ENCODE measurements at places on chromosomes 6 and 20. TPM values are rescaled to one million over a fixed set of nuclear protein-coding genes. Genes with fewer than 3 reads are reported as not detected.

DNA sequence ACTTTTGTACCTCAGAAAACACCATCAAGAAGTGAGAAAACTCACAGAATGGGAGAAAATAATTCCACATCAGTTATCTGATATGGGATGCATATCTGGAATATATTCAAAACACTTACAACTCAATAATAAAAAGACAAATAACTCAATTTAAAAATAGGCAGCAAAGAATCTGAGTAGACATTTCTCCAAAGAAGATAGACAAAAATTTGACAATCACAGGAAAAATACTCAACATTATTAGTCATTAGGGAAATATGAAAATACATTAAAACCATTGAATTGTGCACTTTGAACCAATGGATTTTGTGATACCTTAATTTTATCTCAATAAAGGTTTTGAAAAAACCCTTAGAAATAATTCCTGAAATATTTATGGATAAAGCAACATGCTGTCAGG, 36.9 kb upstream of the STMND1 start:
- DNase-seq = no peak

GRCh38 chr6:73566954-73567591, 46.2 kb upstream of the EEF1A1 start:
- peak; percentile 41 for DNase-seq

- DNase-seq = peak; percentile 97
These were observed at the start of gene RAB32 for GRCh38 chr6:146543211-146543939. Gene RAB32, plus strand, starts transcription at chr6:146543833. Its CDS starts 39 bp downstream, at chr6:146543872.

DNA sequence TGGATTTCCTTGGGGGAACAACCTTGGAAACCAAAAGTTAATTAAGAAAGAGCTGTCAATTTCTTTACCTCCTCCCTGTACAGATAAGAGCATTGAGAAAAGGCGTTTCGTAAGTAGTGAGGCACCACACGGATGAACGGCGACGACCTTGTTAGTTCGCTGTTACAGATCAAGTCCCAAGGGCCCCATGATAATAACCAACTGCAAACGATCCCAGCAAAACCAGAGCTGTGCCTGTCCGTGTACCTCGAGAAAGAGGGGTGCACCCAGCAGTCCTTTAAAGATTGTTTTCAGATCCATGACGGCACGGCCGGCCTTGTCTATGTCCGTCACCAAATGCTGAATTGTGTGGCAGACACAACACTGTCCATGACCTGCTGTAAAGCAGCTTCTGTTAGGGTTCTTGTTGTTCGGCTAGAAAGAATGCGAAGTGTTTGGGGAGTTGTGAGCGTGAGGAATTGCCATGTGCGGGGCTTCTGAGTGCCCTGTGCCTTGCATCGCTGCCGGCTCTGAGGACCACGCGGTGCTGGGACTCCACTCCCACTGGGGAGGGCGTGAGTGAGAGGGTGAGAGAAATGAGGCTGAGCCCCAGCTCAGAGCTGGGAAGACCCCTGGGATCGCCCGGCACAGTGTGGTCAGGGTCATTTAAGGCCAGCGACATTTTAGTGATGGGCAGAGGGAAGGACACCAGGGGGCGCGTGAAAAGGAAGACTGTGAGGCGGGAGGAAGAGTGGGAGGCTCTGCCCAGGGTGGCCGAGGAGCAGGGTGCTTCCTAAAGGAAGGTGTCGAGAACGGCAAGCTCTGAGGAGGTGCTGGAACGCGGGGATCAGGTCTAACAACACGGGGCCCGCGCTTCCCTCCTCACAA, 136.8 kb upstream of the RPS6KA2 start:
- DNase-seq = no peak

DNA sequence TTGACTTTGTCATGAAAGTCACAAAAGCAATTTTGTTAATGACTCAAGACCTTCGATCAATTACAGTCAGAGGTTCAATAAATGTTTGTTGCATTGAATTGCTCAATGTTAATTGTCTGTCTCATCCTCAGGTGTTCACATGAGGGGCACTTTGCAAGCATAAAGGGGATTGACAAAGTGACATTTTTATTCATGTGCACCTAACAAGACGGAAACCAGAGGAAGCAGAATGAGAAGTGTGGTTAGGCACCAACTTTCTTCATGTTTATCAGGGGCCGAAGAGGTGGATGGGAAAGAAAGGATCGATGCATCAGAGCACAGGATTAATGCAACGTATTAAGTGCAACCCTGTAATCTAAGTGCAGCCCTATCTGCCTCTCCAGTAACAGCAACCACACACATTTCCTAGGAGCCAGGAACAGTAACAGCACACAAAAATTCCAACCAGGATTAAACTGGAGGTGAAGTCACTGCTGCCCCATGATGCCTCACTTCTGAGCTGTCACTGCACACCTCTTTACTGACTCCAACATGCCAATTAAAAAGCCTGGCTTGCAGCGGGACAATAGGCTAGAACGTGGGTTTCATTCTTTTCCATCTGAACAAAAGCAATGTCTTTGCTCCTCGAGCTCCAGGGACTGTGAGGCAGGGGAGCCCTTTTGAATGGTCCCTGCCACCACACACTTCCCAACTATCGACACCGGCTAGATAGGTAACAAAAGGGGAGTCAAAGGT, 262.7 kb downstream of the CD83 start:
- DNase-seq = no peak

DNA sequence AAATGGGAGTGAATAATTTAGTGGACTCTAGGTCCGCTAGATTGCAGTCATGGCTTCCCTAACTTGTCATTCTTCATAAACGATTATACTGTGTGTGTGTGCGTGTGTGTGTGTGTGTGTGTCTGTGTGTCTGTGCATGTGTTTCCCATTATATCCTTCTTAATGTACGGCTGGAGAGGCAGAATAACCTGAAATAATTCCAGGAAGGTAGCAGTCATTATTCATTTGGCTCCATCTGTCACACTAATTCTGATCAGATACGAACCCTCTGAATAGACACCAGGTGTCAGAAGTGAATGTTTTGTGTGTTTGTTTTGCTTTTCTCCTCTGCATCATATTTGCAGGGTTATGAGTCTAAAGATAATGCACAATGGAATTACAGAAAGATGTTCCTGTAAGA, 372.9 kb downstream of the DOK5 start:
- DNase-seq = no peak

- no peak for DNase-seq
These were observed 46.9 kb upstream of the POU3F2 start for GRCh38 chr6:98787435-98787834.

DNA sequence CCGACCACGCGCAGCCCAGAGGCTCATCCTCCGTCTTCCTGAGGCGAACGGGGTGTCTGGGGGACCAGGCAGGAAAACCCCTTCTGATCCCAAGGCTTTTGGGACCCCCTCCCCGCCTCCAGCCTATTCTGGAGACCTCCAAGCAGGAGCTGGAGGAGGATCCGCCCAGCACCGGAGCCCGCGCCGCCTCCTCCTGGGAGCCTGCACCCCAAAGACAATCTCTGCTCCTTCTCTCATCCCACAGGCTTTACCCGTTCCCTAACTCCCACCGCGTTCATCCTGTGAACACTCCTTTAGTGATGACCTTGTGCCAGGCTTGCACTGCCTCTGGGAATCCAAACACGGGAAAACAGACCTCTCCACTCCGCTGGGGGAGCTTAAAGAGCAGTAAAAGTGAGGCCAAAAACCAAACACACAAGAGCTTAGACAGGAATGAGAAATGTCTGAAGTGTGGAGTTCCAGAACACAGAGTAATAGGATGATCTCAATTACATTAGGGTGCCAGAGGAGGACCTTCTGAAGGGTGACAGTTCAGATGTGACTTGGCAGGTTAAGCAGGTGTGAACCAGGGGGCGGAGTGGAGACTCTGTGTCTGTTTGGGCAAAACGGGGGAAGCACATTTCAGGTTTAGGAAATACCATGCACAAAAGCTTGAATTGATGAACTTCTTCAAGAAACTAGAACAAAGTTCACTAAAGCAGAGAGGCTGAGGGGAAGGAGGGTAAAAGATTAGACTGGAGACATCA, 7.6 kb downstream of the HLA-DRB5 start:
- no peak for DNase-seq

Gene CTAGE9
- 6.3 TPM for total RNA-seq

GRCh38 chr6:138545621-138545980, 46.3 kb upstream of the NHSL1 start:
- DNase-seq = peak; percentile 81

DNA sequence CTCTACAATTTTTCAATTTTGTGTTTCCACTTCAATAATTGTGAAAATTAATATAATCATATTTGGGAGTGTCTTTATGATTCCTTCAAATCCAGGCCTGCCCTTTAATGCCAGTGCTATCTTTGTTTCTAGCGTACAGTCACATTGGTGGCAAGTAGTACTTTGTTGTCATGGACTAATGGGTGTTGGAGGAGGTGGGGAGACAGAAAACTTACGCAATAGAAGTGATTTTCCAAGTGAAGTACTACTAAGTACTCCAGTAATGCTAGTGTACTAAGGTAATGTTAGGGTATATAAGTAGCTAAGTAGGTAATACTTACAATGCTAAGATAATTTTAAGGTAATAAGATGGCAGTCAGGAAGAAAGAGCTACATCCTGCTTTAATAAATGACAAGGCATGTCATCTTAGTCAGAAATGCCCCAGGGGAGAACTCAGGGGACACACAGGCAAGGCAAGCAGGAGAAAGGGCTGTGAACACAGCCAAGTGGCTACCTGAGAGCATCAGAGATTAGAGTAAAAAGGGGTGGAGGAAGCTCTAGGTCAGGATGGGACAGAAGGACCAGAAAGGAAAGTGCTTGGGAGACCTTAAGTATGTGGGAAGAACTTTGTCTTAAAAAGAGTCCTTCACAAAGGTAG, 217.2 kb upstream of the PRDM1 start:
- no peak for DNase-seq

- DNase-seq = no peak
These were observed 135.4 kb upstream of the ECI2 start for GRCh38 chr6:4270776-4271175.

GRCh38 chr20:24819331-24819965, 129.6 kb upstream of the CST7 start:
- no peak for DNase-seq

DNA sequence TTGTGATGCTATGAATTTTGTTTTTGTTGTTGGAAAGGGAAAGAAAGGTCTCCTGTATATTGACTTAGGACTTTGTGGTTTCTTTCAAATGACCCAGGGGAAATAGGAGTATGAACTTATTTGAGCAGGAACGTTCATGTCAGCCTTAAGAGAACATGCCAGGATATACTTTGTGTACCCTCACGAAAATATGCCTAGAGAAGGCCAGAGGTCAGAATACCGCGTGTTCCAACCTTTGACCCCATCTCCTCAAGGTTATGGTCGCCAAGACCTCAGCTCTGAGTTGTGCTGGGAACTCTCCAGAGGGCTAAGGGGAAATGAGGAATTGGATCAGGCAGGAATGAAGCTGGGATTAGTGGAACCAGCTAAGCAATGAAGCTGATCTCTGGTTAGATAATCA, 11.5 kb downstream of the TTLL9 start:
- no peak for DNase-seq

DNA sequence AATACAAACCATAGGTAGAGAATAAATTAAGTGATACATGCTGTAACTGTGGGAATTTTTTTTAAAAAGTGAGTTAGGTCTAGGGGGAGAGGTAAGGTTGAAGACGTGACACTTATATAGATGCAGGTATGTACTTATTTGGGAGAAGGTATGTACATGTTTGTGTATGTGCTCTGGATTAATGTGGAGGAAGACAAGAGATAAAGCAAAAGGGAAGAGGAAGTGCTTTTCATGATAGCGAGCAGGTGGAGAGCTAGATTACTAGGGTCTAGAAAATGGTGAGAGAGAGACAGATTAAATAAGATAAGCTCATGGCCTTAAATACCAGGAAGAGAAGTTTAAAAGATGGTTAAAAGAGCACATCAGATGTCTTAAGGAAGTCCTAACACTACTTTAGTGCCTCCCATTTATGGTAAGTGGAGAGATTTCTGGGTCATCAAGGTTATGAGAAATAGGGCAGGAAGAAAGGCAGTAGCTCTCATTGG, 92.5 kb downstream of the MAN1A1 start:
- DNase-seq = no peak

GRCh38 chr6:93675856-93676417, 256.6 kb upstream of the EPHA7 start:
- no peak for DNase-seq

Gene PTPRT
- 17.8 TPM for total RNA-seq

Gene PXMP4
- 11.3 TPM for total RNA-seq

DNA sequence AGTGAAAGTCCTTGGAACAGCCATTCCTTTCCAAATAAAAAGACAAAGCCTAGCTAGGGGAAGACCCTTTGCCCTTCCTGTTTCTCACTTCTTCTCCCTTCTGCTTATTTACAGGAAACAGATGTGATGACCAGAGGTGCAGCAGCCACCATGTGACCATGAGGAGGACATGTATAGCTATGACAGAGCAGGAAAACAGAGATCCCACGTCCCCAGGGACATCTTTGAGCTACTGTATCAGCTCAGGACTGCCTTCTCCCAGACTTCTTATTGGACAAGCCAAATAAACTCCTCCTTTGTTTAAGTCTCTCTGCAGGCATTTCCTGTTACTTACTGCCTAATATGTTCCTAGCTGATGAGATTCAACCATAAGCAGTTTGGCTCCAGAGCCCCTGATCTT, 133.1 kb upstream of the MLN start:
- DNase-seq = no peak

GRCh38 chr20:20034486-20034885, 17.3 kb downstream of the NAA20 start:
- DNase-seq = no peak

Gene CST5
- total RNA-seq = not detected

DNA sequence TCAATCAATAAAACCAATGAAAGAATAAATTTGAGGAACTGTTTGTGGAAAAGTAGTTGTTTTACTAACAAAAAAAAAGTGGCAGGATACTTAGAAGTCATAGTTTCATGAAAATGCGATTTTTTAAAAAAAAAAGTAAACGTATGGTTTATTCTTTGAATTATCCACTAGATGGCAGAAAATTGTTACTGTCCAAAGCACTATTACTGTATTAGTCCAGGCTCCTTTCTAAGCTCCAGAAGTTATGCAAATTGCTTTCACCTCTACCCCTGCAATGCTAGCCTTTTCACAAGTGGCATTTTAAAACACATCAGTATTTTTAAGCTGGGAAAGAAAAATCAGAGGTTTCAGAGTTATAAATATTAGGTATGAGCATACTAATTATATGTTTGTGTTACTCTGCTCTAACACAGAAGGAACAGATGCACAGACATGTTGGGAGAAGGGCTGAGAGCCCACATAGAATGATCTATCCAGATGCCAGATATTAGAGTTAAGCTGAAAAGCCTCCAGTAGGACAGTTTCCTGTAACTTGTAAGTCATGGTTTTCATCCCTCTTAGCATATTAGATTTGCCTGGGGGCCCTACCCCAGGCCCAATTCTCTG, 63.9 kb downstream of the FHL5 start:
- DNase-seq = peak; percentile 57

GRCh38 chr6:6927521-6928361, 180.0 kb upstream of the RREB1 start:
- DNase-seq = peak; percentile 45

DNA sequence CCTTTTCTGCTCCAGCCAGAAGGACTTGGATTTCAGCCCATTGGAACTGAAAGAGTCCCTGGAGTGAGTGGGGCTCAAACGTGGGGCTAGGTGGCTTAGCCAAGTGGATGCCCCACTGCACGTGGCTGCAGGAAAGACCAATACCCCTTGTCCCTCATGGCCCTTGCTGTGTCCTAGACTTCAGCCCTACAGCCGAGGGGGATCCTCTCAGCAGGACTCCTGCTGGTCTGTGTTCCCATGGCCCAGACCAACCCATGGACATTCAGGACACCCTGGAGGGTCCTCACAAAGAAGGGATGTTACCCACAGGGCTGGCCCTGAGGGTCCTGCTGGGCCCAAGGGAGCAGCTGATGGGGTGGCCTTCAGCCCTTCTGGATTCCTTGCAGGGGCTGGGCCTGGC, 30.0 kb upstream of the PHACTR3 start:
- no peak for DNase-seq

GRCh38 chr20:42161228-42161829, 543.2 kb upstream of the CHD6 start:
- no peak for DNase-seq
